Stimulated activated CD4-positive, alpha-beta T cell treated with anti-CD3 and anti-CD28 coated beads, Interleukin-15, amount 100 ng/mL, for 1 hour (primary cell): ENCODE measurements at places on chromosomes 12 and 14.

GRCh38 chr12:31729705-31730104 is 884 bp upstream of the AMN1 start:
- DNase-seq: no peak

GRCh38 chr14:51327376-51327775 is 87.3 kb downstream of the TMX1 start:
- DNase-seq: no peak

GRCh38 chr14:23445773-23446172 is 10.3 kb upstream of the MYH7 start:
- DNase-seq: no peak

DNA sequence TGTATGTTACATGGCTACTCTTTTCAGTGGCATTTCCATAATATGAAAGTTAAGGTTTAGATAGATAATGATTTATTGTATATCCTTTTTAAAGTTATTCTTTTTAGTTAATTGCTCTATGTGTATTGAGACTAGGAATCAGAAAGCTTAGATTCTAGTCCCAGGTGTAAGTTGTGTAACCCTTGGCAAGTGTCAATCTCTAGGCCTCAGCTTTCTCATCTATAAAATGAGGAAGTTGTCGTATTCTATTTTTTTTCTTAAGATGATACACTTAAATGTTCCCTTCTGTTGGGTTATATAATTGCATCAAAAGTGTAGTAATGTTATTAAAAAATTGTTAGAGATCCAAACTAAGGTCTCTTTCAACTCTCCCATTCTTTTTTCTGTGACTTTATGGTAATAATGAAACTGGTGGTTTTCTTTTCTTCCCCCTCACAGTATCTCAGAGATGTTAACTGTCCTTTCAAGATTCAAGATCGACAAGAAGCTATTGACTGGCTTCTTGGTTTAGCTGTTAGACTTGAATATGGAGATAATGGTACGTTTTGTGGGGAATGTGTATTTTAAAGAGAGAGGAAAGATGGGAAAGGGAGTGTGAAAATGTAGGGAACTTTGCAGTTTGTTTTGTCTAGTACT is 4.1 kb downstream of the RTRAF start:
- DNase-seq: no peak

- no peak for DNase-seq
These were observed 56.0 kb downstream of the SYNE2 start for GRCh38 chr14:63908667-63909264.

GRCh38 chr14:64706119-64706592 is 1.9 kb downstream of the PLEKHG3 start:
- DNase-seq: no peak

DNA sequence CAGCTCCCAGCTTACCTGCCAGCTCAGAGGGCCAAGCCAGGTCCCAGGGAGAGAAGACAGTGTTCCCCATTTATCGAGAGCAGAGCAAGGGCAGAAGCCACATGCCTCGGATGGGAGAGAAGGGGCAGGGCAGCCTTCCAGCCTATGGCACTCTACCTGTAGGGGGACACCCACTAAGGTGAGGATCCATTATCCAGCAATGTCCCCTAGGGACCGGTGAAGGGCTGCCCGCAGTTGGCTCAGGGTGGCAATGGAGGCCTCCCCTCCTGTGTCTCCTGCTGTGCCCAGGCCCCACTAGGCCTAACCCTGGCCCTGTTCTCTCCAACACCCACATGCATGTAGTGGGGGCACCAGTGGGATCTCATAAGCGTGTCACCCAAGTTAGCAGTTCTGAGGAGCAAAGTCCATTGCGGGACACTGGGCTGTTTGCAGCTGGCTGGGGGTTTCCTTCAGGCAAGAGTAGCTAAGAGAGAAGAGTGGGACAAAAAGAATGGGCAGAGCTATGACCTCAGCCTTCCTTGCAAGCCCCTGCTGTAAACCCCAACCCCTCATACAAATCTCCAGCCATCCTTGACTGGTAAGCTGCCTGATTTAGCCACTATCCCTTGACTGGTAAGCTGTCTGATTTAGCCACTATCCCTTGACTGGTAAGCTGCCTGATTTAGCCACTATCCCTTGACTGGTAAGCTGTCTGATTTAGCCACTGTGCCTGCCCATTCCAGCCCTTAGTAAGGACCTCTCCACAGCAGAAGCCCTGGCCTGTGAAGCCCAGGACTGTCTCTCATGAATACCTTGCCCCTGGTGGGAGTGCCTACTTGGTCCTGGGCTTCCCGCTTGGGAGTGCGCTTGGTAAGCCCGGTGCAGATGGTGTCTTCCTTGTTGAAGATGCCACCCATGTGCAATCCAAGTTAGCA is 5.2 kb upstream of the ASB2 start:
- DNase-seq: no peak

DNA sequence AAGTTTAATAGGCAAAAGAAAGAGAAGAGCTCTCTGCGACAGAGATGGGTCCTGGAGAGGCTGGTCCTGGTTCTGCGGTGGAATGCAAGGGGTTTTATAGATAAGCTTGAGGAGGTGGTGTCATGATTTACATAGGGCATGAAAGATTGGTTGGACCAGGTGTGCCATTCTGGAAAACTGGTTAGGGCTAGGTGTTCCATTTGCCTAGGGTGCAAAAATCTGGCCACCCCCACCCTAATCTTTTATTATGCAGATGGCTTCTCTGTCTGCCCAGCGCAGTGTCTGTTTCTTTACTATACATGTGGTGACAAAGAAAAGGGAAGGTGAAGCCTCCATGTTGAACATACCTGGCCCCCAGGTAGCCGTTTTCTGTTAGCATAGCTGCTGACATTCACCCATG is 65.4 kb downstream of the ERC1 start:
- no peak for DNase-seq

DNA sequence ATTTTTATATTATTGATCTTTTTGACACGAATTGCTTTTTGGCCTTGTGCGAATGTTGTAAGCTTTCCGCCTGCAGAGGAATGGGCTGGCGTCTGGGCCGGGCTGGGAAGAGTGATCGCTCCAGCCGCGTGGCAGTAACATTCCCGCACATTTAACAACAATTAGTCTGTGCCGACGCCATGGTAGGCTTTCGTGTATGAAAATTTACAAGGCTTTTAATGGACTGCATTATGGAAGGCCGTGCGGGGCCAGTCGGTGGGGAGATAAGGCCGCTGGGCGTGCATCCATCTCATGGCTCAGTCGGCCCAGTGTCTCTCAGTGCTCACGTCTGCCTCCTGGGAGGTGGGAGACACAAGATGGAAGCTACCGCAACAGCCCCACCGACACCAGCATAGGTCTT is 142.2 kb downstream of the PHETA1 start:
- DNase-seq: no peak

- no peak for DNase-seq
These were observed 12.6 kb downstream of the ZNF26 start for GRCh38 chr12:132998741-132999140.

DNA sequence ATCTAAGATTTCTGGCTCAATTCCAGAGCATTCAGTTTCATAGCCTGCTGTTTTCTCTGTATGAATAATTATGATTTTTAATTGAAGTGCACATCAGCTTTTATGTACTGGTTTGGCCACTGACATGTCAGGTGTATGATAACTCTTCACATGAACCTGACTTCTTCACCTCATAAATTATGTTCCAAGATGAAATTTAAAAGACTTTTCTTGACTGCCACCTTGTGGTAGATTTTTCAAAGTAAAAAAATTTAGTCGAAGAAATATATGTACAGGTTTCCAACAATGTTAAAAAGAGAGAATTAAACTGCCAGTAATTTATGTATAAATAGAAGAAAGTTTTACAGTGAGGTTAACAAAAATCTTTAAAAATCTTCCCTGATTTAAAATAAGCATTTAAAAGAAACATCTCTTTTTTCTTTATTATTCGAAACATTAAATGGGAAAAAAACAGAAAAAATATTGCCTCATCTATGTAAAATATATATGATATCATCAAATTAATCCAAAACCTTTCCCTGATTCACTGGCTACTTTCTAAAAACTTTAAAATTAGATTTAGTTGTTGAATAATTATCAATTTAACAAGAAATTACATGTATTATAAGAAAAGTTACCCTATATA is 124.9 kb upstream of the ATXN7L3B start:
- DNase-seq: no peak

DNA sequence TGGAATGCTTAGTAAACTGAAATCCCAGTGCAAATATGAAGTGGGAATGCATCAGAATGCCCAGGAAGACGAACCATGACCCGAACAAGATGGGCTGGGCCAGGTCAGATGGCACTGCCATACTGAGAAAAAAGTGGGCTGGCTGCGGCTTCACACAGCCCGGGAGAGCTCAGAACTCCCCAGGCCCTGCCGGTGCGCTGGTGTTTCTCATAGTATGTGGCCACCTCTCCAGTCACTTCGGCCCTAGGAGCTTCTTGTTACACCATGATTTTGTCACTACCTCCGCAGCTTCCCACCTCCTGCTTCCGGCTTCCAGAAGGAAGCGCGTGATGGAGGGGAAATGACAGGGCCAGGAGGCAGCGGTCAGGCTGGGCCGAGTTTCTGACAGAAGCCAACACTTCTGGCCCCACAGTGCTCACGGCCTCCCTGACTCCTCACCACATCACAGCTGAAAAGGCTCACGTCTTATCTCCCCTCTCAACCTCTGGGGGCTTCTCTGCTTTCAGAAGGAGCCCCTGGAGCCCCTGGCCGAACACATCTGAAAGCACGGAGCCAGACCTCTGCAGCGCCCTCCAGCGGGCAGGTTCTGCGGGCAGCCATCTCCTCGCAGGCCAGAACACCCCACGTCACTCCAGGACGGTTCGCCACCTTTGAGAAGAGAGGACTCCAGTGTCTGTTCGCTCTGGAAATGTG is 30.7 kb downstream of the DAD1 start:
- no peak for DNase-seq

- DNase-seq: no peak
These were observed 637.0 kb upstream of the TBX3 start for GRCh38 chr12:115320967-115321366.

DNA sequence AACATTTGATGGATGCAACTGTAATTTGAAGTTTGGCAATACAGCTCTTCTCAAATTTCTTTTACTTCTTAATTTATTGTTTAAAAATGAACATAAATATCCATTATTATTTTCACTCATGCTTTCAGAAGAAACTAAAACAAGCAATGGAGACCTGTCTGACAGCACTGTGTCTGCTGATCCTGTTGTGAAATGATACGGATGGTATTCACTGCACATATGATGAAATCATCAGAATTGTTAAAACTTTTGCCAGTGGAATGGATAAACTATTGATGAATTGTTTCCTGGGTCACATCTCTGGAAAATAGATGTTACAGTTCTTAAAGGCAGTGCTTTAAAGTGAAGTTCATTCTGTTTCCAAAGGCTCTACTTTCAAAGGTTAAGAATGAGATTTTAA is 59.2 kb downstream of the WASHC4 start:
- DNase-seq: no peak

GRCh38 chr12:110688446-110689280 is at the start of gene HVCN1:
TSS of gene HVCN1 (minus strand) at chr12:110689115. CDS start at chr12:110683245, 5,870 bp downstream.
- DNase-seq: no peak

GRCh38 chr12:103851127-103851526 is 10.1 kb upstream of the NT5DC3 start:
- no peak for DNase-seq

GRCh38 chr12:62862259-62862881 is 72.6 kb downstream of the PPM1H start:
- DNase-seq: no peak

- no peak for DNase-seq
These were observed 346.2 kb upstream of the PRICKLE1 start for GRCh38 chr12:42935756-42936155.

DNA sequence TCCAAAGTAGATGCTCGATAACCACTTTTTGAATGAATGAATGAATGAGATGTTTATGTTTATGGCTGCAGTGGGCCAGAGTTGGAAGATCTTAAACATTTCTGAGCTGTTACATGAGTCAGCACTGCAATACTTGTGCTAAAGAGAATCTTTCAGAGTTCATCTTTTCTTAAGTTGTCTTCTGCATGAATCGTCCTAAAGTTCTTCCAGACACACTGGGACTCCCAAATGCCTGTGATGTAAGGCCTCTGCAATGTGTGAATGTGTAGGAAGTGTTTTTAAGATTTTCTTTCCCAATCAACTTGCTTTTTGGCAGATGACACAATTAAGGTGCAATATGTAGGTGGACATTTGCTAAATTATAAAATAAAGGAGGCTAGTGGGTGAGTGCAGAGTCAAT is 50.3 kb upstream of the TRIM9 start:
- no peak for DNase-seq

DNA sequence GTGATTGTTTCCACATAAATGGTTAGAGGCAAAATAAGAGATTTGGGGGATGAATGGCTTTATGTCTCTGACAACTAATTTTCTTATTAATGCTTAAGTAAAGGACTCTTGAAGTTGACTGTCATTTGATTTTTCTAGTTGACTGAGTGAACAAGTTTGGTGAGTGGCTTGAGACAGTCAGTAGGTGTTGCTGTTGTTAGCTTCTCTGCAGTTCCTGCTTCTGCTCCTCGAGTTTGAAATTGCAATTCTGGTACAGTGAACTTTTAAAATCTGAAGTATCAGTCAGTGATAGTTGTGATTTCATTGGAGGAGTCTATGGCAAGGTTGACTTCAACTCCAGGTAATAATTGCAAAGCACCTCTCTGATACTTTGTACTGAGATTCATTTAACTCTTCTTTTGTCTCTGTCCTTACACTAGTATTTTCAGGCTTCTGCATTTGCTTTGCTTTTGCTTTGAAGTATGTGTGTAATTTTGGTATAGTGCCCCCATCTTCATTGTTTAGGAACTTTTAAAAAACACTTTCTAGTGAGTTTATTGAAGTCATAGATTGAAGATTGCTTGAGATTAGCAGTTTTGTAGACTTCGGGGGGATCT is 415.5 kb downstream of the PCNX1 start:
- DNase-seq: no peak

GRCh38 chr12:45893240-45893639 is 97.1 kb downstream of the SCAF11 start:
- DNase-seq: no peak

GRCh38 chr12:26396402-26396801 is 201.0 kb downstream of the SSPN start:
- no peak for DNase-seq

- no peak for DNase-seq
These were observed 172.0 kb upstream of the FRMD6 start for GRCh38 chr14:51479584-51480325.

GRCh38 chr12:46207644-46208043 is 61.2 kb downstream of the SLC38A1 start:
- no peak for DNase-seq

- DNase-seq: no peak
These were observed 243.7 kb downstream of the SLC41A2 start for GRCh38 chr12:104714369-104714768.

- DNase-seq: no peak
These were observed 908.5 kb upstream of the FBXO33 start for GRCh38 chr14:40340708-40341107.
